NCI-H526 (cell line): ENCODE measurements at places on chromosomes 13 and 19.

GRCh38 chr13:19860884-19861655, 2.4 kb downstream of the ZMYM5 start:
- no peak for DNase-seq

- no peak for DNase-seq
Measured at GRCh38 chr13:34506796-34507195, 435.3 kb upstream of the NBEA start.

DNA sequence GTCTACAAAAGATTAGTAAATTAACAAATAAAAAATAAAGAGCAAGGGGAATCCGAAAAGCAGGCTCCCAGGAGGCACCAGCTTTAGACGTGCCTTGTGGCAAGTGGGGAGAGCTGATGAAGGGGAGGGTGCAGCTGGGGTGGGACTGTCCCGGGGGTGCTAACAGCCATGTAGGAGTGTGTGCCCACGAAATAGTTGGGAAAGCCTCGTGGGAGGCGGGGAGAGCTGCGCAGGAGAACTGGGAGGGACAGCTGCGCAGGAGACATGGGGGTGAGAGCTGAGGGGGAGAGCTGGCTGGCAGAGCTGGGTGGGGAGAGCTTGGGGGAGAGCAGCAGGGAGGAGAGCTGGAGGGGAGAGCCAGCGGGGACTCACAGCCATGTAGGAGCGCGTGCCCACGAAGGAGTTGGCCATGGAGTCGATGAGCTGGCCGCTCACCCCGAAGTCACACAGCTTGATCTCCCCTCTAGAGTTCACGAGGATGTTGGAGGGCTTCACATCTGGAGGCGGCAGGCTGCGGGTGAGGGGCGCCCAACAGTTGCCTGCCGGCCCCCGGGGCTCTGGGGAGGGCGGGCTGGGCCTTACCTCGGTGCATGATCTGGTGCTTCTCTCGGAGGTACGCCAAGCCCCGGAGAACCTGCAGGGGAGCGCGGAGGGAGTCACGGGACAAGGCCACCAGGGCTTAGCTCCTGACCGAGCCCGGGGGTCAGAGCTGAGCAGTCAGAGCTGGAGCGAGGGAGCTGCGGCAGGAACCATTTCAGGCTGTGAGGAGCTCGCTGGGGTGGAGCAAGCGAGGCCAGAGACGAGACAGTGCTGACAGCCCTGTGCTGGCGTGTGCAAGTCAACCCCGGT, 23.1 kb downstream of the MAP2K2 start:
- DNase-seq, result no peak

- no peak for DNase-seq
Measured at GRCh38 chr19:55676383-55676782, 1.4 kb downstream of the EPN1 start.

DNA sequence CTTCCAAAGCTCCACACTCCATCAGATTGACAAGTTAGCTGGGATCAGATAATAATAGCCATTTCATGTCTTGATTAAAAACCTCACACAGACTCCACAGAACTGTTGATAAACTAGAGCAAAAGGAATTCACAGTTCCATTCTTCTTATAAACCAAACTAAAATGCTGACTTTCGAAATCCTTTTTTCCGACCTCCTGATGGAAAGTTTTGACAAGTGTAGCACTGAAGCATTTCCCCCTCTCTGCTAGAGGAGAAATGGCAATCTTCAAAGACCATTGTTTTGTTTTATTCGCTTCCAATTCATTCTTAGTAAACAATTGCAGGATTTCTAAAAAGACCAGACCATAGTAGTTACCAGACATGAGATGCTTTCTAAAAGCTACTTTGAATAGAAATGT, 58.8 kb downstream of the COL4A2 start:
- no peak for DNase-seq

DNA sequence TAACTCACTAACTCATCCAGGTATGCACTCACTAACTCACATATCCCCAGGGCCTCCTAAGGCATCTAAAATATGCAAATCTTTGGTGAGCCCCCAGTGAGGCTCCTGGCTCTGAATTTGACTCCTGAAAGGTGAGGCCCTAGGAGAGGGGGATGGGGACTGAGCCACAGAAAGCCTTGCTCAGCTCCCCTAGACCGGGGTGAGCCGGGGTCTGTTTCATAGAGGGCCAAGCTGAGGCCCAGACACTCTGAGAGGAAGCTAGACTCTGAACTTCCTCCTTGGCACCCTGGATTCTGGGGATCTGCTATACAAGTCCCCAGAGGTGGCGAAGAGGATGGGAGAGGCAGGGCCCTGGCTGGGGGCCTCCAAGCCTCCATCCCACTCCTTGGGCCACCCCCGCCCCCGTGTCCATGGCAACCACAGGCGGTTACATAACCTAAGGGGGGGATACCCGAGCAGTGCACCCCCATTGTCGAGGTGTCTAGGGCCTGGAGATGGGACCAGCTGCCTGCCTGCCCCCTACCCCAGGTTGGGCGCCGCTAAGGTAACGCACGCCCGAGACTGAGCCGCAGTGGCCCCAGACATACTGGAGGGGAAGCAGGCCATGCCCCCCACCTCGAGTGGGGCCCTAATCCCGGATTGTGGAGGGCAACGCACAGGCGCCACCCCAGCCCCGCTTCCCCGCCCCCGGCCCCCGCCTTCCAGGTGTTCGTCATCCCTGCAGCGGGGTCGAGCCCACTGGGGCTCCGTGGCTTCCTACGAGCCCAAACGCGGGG, 646 bp downstream of the ABHD8 start:
- DNase-seq, result peak; percentile 82

DNA sequence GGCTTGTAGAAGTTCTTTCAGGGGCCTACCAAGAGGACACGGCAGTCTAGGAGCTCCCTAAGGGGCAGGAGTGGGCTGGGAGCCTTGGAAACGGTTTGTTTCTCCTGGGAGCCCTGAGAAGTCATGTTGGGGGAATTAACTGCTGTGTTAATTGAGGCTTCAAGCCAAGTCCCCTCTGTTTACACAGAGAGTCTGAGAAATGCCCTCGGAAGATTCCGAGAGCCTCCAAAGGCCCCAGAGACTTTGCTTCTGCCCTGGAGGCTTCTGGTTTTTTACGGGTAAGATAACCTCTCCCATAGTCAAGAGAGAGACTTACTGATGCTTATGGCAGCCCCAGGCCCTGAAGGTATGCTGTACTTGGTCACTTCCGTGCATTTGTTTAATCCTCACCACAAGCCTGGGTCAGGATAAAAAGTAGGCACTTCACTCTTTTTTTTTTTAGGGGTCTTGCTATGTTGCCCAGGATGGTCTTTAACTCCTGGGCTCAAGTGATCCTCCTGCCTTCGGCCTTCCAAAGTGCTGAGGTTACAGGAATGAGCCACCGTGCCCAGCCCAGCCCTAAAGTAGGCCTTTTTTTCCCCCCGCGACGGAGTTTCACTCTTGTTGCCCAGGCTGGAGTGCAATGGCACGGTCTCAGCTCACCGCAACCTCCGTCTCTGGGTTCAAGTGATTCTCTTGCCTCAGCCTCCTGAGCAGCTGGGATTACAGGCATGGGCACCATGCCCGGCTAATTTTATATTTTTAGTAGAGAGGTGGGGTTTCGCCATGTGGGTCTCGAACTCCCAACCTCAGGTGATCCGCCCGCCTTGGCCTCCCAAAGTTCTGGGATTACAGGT, 15.2 kb downstream of the IER2 start:
- DNase-seq, result no peak

DNA sequence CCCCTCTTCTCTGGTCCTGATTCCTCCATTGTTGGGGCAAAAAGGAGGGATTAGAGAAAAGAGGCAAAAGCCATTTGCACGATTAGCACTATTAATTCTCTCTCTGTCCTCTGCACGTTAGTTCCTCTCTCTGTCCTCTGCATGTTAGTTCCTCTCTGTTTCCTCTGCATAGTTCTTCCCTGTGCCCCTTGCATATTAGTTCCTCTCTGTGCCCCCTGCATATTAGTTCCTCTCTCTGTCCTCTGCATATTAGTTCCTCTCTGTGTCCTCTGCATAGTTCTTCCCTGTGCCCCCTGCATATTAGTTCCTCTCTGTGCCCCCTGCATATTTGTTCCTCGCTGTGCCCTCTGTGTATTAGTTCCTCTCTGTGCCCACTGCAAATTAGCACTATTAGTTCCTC, 847.2 kb upstream of the GPC6 start:
- no peak for DNase-seq

DNA sequence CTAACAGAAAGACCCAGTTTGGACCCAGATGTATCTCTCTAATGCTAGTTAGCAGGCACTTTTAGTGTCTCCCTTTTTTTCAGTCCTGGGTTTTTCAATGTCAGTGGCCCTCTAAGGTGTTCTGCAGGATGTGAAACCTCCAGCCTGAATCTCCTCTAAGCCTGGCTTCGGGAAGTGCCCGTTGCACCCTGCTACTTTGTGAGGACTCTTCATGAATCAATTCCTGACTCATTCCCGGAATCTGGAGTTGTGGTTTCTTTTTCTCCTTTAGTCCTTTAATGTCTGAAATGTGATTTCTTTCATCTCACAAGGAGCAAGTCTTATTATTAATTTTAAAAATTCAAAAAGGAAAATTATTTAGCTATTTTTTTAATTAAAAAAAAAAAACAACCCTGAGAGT, 116.0 kb downstream of the ZNF536 start:
- no peak for DNase-seq

- DNase-seq, result no peak
Measured at GRCh38 chr19:35755550-35756376, 1.1 kb downstream of the HSPB6 start.

GRCh38 chr19:49217382-49217781, 59.8 kb downstream of the TRPM4 start:
- no peak for DNase-seq
